ENCODE measurements at places on chromosomes 13 and 19.

- DNase-seq: no peak
Observed at GRCh38 chr13:34701919-34702318, 240.2 kb upstream of the NBEA start.

GRCh38 chr13:51761643-51762350 lies 42.2 kb downstream of the DHRS12 start:
- DNase-seq: peak; percentile 26

- no peak for DNase-seq
Observed at GRCh38 chr13:65387743-65388347, 1842.3 kb downstream of the PCDH9 start.

DNA sequence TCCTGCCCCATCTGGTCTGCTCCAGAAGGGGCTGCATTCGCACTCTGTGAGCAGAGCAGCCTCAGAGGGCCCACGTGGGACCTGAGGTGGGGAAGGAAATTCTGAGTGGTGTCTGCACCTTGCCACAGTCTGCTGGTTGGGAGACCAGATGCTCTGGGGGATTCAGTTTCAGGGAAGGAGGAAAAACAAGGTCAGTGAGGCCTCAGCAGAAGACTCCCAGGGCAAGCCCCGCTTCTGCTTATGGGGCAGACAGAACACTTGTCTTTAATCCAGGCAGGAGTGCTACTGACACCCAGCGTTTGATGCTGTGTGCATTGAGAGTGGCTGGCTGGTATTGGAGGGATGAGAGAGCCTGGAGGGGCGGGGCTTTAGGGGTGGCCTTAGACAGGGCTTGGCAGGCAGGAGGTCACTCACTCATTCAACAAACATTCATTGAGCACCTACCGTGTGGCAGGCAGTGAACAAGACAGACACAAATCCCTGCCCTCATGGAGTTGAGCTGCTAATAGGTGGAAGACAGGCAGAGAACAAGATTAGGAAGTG lies 4.9 kb upstream of the CLEC17A start:
- DNase-seq: no peak

- DNase-seq: no peak
Observed at GRCh38 chr13:97719736-97720135, 233.7 kb upstream of the IPO5 start.

DNA sequence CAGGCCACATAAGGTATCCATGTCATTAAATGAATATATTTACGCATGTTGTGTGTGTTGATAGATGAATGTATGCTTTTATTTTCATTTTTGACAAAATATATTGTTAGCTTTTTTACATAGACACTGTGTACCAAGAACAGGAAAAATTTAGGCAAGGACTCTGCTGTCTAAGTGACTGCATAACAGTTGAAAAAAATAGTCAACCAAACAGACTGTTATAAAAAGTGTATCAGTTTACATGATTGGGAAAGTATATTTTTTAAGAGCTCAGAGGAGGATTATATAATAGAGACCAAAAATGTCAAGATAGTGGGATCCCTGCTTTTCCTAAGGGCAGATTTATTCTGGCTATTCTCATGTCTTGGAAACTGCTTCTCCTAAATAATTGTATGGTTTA lies 858.0 kb downstream of the SLITRK1 start:
- DNase-seq: no peak

DNA sequence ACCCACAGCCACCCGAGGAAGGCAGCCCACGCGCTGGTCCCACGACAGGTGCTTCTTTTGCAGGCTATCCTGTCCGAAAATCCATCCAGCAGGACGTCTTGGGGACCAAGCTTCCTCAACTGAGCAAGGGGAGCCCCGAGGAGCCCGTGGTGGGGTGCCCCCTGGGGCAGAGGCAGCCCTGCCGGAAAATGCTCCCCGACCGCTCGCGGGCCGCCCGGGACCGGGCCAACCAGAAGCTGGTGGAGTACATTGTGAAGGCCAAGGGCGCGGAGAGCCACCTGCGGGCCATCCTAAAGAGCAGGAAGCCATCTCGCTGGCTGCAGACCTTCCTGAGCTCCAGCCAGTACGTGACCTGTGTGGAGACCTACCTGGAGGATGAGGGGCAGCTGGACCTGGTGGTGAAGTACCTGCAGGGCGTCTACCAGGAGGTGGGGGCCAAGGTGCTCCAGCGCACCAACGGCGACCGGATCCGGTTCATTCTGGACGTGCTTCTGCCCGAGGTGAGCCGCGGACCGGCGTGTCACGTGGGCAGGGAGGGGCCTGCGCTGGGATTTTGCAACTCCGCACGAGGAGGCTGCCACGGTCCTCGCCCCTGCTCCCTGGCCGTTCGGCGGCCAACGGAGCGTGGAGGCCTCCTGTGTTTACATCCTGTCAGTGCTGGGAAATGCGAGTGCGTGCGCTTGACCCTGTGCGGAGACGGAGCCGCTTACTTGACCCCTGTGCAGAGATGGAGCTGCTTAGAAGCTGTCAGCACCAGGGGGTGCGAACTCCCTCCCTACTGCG lies 12.9 kb upstream of the NDUFS7 start:
- no peak for DNase-seq

DNA sequence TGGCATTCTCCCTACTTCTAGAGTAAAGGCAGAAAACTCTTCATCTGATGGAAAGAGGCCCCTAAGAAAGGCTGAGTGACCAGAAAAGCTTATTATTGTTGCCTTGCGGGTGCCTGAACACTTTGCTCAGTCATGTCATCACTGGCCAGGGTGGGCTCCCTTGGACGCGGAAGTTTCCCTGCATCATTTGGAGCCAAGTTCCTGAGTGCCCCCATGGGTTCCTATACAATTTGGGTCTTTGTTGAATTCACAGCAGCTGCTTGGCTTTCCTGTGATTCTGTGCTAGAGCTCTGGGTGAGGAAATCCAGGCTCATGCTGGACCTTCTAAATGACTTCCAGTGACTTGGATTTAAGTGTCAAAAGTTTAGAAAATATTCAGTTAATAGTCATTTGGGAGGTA lies 232.9 kb downstream of the LHFPL6 start:
- DNase-seq: no peak

GRCh38 chr13:112648966-112649690 lies 40.7 kb upstream of the ATP11A start:
- no peak for DNase-seq

- DNase-seq: peak; percentile 41
Observed at GRCh38 chr19:53158119-53158656, 665 bp downstream of the ZNF347 start.

GRCh38 chr13:37340901-37341670 lies 235.6 kb upstream of the CSNK1A1L start:
- DNase-seq: no peak

- no peak for DNase-seq
Observed at GRCh38 chr13:60282186-60282585, 114.8 kb upstream of the TDRD3 start.

DNA sequence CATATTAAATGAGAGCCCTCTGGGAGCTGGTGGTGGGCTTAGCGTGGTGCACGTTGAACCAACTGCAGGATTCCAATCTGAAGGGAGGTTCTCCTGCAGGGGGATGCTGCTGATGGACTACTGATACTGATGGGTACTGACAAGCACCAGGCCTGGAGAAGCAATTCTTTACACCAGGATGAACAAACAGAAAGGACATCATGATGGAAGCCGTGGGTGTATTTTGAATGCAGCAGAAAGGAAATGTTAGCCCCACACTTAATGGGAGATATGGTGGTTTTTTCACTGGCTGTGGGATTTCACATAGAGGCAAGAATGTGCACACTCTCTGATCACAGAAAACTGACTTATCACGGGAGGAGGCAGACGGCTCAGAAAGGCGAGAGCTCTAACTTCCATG lies 299.7 kb downstream of the TEX29 start:
- DNase-seq: no peak

GRCh38 chr19:36819130-36819630 lies 19.0 kb downstream of the ZNF790 start:
- no peak for DNase-seq

DNA sequence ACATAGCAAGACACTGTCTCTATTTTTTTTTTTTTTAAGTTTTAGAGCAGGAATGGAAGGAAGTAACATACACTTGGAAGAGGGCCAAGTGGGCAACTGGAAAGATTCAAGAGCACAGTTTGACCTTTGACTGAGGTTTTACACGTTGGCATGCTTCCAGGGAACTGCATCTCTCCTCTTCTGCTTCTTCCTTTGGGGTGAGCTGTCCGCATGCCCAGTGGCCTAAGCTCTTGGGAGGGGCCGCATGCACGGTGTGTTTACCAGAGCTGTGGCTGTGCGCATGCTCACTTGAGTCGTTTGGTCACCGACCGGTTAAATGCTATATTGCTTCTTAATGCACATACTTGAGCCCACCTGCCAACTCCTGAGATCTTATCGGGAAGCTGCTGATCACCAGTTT lies 727.7 kb downstream of the UQCRFS1 start:
- no peak for DNase-seq

DNA sequence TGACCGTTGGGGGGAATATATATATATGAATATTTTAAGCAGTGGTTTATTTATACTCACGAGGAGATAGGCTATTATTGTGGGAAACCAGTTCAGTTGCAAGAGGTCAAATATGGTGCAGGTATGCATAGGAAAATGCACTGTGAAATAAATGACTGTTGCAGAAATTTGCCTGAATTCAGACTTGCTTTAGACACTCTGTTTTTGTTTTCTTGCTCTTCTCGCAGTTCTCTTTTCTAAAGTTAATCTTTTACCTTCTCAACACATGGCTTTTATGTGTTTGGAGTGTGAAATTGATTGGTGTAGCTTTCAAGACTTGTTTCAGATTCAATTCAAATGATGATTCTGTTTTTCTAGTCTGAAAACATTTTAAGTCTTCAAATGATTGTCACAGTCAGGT lies 109.7 kb downstream of the LRCH1 start:
- no peak for DNase-seq

- DNase-seq: no peak
Observed at GRCh38 chr13:27174766-27175455, 3.3 kb upstream of the USP12 start.

All from AG08396 (cell line).